ENCODE measurements at places on chromosomes 7 and 10. TPM values are rescaled to one million over a fixed set of nuclear protein-coding genes. Genes with fewer than 3 reads are reported as not detected.

DNA sequence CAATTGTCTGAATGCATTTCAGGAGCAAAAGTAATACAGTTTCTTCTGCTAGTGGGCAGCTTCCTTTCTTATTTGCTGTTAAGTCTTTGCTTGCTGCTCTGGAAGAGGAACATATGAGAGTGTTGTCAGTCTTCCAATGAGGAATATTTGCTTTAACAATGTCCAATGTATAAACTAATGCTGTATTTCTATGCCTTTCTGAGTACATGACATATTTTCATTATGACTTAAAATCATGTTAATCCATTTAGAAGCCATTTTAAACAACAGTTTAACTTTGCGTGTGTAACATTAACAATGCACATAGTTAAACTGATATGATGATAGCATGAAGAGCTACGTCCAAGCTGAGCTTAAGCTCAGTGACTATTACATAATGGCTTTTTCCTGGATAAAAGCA is 933.4 kb upstream of the GHITM start:
- no peaks in the 10 kb centered on the region for H3K36me3 ChIP-seq
- H3K27ac ChIP-seq, result no peak overlapping the region
- no peaks in the 10 kb centered on the region for H3K27me3 ChIP-seq
- H3K4me3 ChIP-seq, result no peak overlapping the region

DPYSL4 gene
- 10.9 TPM for total RNA-seq

DNA sequence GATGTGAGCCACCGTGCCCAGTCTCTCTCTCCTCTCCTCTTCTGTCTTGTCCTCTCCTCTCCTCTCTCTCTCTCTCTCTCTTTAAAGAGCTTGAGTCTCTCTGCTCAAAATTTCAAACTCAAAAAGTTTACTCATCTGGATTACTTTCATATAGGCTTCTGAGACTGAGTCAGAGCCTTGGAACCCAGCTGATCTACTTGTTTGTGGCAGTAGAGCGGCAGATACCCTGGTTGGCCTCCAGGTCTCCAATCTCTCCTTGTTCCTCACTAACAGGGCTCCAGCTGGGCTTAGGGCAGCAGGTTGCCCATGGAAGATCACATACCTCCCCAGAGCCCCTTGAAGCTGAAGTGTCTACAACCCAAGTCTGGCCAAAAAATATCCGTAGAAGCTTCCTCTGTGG is 51.0 kb downstream of the HHEX start:
- H3K27ac ChIP-seq, result no peak overlapping the region
- no peak overlapping the region for H3K4me3 ChIP-seq

DNA sequence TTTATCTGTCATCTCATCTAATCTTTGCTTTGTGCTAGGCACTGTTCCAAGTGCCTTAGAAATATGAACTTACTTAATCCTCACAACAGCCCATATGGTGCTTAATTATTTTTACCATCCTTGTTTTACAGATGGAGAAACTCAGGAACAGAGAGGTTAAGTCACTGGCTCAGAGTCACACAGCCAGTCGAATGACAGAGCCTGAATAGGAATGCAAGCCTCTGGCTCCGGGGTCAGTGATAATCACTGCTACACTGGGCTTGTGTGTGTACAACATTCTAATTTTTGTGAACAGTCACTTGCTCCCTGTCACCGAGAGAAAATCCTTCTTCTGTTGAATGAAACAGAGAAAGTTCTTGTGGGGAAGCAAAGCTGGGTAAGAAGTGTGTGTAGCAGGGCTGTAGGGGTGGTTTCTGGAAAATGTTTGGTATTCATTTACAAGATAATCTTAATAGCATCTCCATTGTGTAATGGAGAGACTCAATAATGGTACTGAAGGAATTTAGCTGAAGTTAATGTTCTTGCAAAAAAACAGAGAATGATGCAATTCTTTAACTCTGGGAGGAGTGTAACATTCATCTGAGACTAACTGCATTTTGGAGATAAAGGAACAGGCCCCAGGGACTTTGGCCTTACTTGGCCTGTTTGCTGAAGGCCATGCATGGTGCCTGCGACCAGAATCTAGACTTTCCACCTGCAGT is 290.6 kb downstream of the FRMD4A start:
- no peaks in the 10 kb centered on the region for H3K27me3 ChIP-seq
- no peaks in the 10 kb centered on the region for H3K4me1 ChIP-seq
- no peak for DNase-seq

DNA sequence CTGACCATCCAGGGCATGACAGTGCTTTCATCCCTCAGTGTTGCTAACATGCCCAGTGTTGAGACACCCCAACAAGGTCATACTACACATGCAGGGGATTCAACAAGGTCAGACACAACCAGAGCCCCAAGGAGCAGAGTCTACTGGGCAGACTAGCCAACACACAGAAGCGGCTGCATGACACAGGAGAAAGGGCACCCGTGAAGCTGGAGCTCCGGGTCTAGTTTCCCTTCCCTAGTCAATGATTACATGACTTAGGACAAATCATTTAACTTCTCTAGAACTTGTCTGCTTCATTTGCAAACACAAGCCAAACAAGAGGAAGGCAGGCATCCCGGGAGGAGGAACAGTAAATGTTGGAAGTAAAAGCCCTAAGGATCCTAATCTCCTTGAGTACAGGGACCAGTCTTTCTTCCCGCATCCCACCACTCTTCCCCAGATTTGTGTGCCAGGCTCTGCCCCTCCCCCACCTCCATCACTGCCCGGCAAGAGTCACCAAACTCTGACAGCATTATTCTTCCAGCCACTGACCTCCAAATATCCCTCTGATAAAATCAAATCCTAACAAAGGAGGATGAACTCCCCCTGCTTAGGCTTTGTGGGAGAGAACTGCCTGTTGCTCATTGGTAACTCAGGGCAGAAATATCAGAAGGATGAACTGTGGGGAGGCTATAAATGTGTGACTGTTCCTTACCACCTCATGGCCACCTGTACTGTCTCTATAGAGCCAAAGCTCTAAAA is 104.3 kb downstream of the KCNMA1 start:
- peak; percentile 58 for DNase-seq
- H3K27me3 ChIP-seq, result no peaks in the 10 kb centered on the region
- H3K4me1 ChIP-seq, result peaks cover 63% of the 10 kb centered on the region
- peak overlapping the region; percentile 10 for H3K27ac ChIP-seq
- H3K4me3 ChIP-seq, result no peak overlapping the region
- no peaks in the 10 kb centered on the region for H3K36me3 ChIP-seq

KAZALD1 gene
- total RNA-seq, result 24.9 TPM

All from PC-3 (cell line).